Esophagus squamous epithelium (tissue), 5 donors: ENCODE measurements at places on chromosomes 7 and 10.

GRCh38 chr10:2427412-2427811 lies 639.9 kb upstream of the PFKP start:
- no peak for DNase-seq

DNA sequence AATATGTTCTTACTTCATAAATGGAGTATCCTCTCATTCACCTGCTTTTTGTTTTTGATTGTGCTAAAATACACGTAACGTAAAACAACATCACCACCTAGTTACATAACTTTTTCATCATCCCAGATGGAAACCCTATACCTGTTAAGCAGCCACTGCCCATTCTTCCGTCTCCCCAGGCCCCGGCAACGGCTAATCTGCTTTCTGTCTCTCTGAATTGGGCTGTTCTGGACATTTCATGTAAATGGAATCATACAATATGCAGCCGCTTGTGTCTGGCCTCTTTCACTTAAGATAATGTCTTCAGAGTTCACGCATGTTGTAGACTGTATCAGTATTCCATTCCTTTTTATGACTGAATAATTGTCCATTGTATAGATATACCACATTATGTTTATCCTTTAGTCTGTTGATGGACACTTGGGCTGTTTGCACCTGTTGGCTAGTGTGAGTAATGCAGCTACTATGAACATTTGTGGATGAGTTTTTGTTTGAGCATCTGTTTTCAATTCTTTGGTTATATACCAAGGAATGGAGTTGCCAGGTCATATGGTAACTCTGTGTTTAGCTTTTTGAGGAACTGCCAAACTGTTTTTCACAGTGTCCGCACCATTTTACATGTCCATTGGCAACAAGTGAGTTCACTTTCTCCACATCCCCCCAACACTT lies 14.1 kb upstream of the SUN1 start:
- DNase-seq, result no peak

DNA sequence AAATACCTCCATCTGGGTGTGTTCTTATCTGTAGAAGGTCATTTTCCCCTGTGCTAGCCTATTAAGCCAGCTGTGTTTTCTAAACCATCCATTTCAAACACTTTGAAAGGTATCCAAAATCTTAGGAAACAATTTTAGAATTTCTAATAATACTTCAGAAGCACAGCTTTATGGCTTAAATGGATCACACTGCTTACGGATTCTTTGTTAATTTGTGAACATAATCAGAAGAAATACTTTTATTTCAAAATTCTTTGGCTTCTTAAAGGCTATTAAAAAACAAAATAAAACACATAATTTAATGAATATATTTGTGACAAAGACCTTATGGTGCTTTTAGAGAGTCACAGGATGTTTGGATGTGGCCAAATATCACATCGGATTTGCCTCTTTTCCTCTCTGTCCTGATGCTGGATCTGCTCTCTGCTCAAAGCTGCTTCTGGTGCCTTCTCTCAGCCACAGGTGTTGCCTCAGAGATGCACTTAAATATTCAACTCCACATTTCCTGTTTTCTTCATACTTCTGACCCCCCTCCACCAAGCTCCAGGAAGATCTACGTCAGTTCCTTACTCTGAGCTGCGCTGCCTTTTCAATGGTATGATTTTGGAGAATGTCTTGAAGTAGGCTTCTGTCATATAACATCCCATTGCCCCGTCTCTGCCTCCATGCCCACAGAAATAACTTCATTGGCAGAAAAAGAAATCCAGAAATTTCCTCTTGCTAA lies 230.6 kb downstream of the MLLT10 start:
- no peak for DNase-seq

DNA sequence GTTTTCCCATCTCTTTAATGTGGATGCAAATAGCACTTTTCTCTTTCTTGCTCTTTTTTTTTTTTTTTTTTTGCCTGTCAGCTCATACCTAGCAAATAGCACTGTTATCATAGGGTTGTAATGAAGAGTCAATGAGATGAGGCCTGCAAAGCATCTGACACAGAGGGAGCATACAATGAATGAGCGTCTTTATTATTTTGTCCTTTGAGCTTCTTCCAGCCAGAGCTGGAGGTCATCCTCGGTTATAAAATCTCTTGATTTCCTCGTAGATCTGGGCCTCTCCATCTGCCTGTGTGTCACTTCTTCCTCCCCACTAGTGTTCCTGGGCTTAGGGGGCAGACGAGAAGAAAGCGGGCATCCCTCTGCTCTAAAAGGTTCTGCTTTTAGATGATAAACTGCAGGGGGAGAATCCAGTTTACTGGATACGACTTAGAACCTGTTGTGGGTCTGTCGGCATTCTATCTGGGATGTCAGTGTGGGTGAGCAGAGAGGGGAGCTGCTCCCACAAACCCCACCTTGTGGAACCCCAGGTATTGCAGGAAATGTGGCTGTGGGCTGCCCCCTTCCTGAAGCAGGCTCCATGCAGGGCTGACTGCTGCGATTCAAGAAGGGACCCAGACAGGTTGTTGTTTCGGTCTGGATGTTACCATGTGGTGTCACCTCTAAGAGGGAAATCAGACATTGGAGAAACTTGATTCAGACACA lies 135.8 kb upstream of the GPR26 start:
- no peak for DNase-seq
